ENCODE measurements at places on chromosomes 4 and X.
A peak's percentile ranks its signal among the peaks of the same experiment; 100 is the strongest.

DNA sequence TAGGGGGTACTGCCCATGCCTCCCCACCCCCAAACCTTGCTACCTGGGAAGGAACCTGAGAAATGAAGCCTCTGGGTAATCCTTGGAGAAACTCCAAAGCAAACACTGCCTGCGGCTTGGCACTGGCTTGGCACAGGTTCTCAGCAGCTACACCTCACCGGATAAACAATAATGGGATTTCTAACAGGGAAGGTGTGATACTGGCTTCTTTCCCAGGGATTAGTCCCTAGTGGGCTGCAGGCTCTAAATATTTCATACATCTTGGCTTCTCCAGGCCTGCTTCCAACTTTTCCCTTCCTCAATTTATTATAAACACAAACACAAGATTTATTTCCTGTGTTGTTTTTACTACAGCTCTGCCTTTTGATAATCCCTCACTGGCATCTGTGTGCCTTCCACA lies 12.5 kb downstream of the SEC24D start:
- no peak for DNase-seq

GRCh38 chr4:37837446-37837845 lies 11.0 kb downstream of the PGM2 start:
- peak; percentile 8 for DNase-seq

DNA sequence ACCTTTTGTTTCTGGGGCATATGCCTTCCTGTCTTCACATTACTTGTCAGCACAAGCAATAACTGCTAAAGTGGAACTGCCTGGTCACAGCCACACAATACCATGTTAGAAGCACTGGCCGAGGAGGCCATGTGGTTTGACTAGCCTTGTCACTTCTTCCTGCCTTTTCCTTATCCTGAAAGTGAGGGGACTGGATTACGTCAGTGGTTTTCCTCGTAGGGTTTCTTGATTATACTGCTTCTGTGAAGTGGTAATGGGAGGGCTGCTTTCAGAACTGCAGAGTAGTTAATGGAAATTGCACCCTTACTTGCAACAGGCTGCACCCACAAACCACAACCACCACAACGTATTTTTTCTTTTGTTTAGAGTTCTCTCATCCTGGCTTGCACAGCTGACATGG lies 26.6 kb downstream of the ZRSR2 start:
- peak; percentile 57 for DNase-seq

- DNase-seq, result no peak
Observed at GRCh38 chr4:48725414-48725813, 54.7 kb downstream of the FRYL start.

GRCh38 chrX:42128020-42128419 lies 204.7 kb upstream of the CASK start:
- DNase-seq, result peak; percentile 30

DNA sequence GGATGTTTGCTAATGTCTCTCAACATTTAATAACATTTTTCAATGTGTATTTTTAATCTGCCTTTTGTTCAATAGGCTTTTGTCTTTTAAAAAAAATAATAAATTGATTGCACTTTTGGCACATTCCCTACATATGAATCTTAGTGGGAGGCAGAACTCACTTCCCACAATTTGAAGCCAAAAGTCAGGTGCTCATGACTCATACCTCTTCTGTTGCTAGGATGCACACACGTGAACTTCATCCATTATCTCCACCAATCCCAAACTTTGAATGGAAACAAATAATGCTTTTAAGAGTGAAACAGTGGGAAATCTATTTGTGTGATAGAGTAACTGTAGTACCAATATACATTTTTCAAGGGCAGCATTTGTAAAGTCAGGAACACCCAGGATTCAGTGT lies 260.5 kb downstream of the IQCM start:
- no peak for DNase-seq

GRCh38 chr4:87884976-87885549 lies 52.3 kb downstream of the MEPE start:
- no peak for DNase-seq

- no peak for DNase-seq
Observed at GRCh38 chr4:56118055-56118454, 169.3 kb downstream of the CEP135 start.

DNA sequence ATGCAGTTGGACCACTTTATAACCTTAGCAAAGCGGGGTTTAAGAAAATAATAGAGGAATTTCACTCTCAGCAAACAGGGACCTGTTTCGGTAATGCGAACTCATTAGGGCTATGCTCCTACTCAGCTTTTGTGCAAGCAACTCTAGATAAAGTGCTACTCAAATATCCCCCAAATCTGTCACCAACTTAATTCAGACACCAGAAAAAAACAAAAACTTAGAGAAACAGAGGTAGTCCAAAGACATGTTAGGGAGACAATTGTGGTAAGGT lies 123.0 kb downstream of the CAMK2D start:
- no peak for DNase-seq

DNA sequence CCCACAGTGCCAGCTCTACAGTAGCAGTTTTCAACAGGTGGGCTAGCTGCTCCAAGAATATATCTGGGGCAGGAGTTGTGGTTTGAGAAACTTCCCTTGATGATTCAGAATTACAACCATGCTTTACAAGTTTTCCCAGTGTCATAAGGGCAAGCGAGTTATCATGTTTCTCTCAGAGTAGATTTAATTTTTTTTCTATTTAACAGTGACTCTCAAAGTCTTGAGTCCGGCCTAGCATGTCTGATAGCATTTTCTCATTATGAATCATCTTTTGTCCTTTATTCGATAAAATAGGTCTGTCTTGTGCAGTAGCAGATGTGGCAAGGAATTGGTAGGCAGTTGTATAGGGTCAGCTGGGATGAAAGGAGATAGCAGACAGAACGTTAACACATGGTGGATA lies 62.2 kb upstream of the SPANXD start:
- no peak for DNase-seq

GRCh38 chr4:86484241-86484640 lies 109.9 kb upstream of the PTPN13 start:
- no peak for DNase-seq

DNA sequence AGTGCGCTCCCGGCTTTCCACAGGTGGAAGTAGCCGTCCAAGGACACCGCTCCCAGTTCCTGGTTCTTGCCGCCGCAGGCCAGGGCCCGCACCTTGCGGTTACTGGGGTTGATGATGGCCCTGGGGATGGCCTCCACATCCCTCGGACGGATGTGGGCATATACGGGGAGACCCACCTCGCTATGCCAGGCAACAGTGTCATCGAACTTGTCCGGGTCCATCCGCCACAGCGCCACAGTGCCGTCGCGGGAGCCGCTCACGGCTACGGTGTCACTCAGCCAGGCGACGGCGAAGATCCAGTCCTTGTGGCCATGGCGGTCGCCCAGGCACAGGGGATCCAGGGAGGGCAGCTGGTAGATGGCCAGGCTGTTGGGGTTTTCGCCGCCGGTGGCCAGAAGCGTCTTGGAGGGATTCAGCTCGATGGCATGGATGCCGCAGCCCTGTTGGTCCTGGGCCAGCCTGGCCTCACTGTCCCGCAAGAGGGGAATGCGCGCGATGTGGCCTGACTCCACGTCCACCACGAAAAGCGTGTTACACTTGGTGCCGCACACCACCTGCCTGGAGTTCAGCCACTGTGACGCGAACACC lies 795 bp downstream of the DCAF12L1 start:
- no peak for DNase-seq

DNA sequence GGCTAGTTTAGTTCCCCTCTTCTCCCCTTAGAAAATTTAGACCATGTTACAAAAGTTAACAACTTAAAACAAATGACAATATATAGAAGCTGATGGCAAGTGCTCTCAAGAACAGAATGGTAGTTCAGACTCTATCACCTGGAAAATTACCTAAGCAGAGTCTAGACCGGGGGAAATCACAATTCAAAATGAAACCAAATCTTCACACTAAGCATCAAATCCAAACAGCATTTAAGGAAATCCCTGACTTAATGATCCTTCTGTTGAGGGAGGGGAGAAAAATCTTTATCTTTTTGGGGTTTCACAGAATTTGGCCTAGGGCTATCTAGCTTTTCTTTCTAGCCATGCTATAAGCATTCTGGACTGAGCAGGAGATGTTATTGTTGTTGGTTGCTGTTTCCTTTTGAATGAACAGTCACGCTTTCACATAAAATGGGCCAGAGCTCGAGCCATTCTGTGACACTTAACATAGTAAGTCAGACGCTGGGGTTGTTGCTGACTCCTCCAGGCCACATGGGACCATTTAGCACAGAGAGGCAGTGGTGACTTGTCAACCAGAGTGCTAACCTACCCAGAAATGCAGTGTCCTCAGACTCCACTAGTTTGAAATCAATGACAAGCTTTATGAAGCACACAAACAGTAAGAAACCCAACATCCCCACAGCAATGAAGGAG lies 16.0 kb upstream of the LSM6 start:
- DNase-seq, result no peak

DNA sequence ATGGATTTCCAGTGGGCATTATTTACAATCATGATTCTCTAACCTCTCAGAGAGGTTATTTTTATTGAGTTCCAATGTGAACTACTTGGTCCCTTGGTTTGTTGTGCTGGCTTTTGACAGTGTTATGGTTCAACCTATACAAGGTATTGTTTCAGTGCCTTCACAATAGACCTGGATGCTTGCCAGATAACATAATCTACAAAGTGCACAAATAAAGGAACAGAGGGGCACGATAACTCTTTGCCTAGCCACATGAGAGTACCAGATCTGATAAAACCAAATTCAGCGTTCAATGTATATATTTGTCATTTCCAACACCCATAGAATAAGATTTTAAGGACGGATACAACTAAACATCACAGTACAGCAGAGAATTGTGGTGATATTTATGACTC lies 120.8 kb downstream of the RASL11B start:
- DNase-seq, result no peak

DNA sequence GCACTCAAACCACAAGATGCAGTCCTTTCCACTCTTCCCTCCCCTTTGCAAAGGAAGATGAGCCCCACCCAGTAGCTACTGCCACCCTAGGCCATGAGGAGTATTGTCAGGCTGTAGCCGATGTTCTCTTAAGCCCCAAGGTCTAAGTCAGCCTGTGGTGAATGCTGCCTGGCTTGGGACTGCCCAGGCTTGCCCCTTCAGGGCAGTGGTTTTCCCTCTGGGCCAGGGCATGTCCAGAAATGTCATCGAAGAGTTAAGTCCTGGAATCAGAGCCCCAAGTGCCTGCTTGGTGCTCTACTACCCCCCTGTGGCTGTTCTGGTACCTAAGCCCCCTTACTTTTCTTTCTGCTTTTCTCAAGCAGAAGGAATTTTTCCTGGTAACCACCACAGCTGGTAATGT lies 11.8 kb upstream of the PGK1 start:
- DNase-seq, result no peak

DNA sequence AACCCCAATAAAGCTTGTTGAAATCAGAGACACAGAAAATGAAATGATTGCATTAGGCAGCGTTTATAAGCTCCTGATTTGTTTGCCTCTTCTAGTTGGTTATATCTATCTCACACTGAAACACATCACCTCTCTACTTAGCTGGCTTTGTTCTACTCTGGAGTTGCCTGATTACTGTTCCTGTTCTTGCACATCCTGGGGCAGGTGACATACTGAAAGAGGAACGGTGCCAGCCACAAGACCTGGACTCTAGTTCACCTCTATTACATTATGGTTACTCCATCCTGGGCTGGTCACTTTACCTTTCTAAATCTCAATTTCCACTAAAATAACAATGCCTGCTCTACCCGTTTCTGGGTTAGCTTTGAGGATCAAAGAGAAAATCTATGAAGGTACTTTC lies 47.9 kb downstream of the TRIM2 start:
- no peak for DNase-seq

GRCh38 chr4:184167576-184167975 lies 50.1 kb downstream of the ENPP6 start:
- no peak for DNase-seq

DNA sequence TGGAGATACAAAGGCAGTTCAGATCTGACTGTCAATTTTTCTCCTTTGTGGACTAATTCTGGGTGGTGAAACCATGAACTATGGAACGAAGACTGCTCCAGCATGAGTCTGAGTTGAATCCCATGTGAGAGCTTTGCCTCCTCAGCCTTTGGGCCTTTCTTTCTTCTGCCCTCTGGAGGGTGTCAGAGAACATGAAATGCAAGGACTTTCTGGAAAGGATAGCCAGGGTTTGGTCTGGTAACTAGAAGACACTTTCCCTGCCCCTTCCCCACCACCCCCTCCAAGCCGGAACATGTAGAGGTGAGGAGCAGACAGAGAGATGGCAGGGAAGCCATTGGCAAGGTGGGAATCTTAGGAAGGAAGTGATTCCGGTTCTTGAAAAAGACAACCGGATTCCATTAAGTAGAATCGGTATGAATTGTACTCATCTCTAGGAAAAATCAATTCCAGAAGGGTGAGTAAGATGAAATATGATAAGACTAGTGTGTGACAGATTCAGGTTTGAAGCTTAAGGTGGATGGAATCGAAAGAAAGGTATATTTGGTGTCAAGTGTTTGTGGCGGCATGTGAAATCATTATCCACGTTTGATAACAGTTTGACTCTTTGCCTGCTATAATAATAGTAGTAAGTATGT lies 19.0 kb downstream of the FHL1 start:
- no peak for DNase-seq

DNA sequence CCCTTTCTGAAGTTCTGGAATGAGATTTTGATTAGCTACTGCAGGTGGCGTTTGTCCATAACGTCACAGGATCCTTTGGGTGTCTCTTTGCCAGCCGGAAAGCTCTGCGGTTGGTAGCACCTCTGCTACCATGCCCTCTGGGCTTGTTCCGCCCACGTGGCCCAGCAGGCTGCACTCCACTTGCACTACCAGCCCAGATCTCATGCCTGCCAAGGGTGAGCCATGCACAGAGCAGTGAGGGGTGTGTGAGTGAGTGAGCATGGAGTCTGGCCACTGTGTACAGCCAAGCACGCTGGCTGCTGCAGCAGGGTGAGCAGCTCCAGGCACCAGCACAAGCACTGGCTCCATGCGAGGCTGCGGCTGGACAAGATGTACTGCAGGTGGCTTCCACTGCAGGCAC lies 6.6 kb upstream of the HNRNPD start:
- DNase-seq, result no peak

GRCh38 chr4:83054928-83055327 lies 19.9 kb downstream of the COPS4 start:
- DNase-seq, result peak; percentile 45

- no peak for DNase-seq
Observed at GRCh38 chrX:39582091-39582490, 515.7 kb downstream of the BCOR start.

DNA sequence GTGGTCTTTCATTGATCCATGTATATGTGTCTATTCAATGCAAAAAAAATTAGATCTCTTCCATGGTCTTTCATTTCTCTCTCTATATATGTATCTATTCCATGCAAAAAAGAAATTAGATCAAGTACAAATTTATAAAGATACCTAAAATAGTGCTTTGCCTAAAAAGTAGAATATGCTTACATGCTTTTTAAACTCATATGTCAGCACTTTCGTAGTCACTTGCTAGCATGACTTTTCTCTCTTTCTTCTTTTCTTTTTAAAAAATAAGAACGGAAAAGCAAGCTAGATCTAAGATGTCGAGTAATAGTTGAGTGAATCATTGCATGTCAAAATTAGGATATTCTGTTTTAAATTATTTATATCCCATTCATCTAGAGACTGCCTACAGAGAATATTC lies 50.9 kb downstream of the PKD2 start:
- no peak for DNase-seq

- DNase-seq, result no peak
Observed at GRCh38 chr4:169593050-169593560, 19.3 kb downstream of the NEK1 start.

- DNase-seq, result no peak
Observed at GRCh38 chr4:164224871-164225270, 529.1 kb upstream of the SMIM31 start.

All from CD4-positive, alpha-beta T cell treated with Interleukin-21 for 1 hour (primary cell).